Left ventricle myocardium inferior (tissue), 1 donor: ENCODE measurements at places on chromosomes 4 and X.
A peak's percentile ranks its signal among the peaks of the same experiment; 100 is the strongest.

GRCh38 chr4:58766763-58767162 lies 1656.6 kb upstream of the IGFBP7 start:
- no peak for DNase-seq

DNA sequence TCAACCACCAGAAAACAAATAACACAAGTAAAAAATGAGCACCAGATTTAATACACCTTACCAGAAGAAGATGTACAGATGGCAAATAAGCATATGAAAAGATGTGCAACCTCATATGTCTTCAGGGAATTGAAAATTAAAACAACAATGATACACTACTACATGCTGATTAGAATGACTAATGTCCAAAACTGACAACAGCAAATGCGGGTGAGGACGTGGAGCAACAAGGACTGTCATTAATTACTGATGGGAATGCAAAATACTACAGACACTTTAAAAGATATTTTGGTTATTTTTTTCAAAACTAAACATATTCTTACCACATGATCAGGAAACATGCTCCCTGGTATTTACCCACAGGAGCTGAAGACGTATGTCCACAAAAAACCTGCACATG lies 140.3 kb downstream of the FRYL start:
- DNase-seq = no peak

GRCh38 chr4:52028970-52029369 lies 8.8 kb upstream of the LRRC66 start:
- DNase-seq = no peak

DNA sequence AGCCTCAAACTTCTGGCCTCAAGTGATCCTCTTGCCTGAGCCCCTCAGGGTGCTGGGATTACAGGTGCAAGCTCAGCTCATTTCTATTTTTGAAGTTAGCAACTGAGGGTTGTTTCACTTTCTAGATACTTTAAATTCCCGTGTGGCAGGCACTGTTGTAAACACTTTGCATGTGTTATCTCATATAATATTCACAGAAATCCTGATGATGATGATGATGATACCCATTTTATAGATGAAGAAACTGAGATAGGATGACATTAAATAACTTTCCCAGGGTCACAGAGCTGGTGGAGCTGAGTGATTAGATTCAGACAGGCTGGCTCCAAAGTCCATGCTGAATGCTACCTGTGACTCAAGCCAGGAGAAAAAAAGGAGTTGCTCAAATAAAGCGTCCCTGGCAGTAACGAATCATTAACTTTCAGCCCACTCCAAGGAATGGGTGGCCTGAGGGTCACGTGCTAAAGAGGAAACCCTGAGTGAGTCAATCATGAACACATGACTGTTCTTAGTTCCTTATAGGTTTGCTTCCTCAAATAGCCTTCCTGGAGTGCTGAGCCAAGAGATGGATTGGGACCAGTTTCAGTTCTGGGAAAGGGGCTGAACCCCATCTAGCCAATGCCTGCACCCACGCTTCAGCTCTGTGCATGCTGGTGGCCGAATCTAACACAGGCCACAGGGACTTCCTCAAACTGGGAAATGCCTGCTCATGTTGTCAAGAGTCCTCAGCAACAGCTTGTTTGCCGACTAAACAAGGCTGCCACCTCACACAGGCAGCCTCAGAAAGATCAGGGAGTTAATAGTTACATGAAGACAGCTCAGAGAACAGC lies 52.8 kb downstream of the RBM47 start:
- DNase-seq = peak; percentile 49
